Suprapubic skin (tissue), 4 donors: ENCODE measurements at places on chromosomes 7 and 10.

DNA sequence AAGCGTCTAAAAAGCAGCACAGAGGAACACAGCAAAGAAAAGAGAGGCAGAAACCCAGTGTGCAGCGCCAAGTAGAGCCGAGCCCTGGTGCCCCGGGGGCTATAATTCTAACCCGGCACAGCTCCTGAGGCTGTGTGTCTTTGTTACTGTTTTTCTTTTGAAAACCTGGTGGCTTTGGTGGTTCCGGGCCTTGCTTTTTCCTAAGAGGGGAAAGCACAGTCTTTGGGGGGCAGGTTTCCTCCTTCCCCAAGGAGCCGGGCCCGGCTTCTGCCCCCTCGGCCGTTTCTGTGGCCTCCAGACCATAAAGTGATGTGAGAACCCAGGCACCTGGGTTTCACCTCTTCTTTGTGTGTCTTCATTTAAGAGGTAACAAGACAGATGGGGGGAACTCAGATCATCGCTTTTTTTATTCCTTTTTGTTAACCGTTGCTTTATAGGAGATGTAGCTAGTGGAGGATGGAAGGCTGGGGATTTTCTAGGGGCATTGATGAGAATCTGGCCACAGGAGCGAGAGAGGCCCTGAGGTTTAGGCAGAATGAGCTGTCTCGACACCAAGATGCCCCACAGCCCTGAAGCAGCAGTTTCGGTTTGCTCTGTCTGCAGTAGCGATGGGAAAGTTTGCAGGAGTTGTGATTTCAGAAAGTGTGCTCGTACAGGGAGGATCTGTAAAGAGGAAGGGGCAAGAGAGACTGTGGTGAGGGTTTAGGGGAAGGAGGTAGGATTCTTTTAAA is 367.8 kb upstream of the GALNT17 start:
- no peak for DNase-seq

- DNase-seq: no peak
Observed at GRCh38 chr10:106360870-106361269, 803.6 kb downstream of the SORCS1 start.

DNA sequence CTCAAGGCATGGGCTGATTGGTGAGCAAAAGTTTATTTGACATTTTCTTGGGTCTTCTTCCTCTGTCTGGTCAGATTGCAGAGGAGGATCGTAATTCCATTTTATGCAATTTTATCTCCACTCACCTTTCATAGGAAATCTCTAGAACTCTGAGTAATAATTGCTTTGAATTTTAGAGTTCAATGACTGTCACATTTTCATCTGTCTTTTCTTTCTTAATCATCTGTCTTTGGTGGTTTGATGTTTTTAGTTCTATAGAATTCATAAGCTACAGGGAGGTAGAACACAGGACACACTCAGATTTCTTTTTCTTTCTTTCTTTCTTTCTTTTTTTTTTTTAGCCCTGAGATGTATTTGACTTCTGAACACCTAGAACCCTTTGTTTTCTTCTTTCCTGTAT is 11.6 kb downstream of the GATA3 start:
- no peak for DNase-seq

DNA sequence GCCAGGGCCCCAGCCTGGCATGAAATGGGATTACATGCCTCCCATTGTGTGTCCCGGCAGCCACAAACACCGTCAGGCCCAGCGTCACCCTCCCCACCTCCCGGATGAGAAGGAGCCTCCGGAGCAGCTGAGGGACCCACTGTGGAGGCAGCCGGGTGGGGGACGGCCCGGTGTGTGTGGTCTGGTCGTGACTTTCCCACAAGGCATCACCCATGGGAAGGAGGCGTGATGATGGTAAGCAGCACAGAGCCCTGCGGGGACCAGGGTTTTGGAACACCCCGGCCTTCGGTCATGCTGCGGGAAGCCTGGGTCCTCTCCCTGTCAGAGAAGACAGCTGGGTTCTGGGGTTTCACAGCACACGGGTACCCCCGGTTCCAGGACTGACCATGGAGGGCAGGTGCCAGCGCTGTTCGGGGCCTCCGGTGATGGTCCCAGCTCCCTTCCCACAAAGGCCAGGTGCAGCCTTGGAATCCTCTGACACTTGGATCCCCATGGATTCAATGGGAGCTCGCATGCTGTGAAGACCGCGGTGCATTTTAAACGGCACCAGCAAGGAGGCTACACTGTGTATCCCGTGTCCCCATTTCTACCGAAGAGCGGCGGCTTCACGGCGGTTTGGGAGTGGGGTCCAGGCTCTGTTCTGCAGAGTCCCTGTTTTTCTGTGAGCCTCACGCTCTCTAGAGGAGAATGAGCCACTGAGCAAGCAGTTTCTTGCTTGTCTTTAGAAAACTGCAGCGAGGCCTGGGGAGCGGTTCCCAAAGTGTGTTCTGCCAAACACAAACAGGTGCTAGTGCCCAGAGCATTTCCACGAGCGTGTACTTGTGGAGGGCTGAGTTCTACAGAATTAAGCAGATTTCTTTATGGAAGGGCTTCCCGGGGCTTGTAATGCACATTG is 336.0 kb downstream of the ADARB2 start:
- no peak for DNase-seq

DNA sequence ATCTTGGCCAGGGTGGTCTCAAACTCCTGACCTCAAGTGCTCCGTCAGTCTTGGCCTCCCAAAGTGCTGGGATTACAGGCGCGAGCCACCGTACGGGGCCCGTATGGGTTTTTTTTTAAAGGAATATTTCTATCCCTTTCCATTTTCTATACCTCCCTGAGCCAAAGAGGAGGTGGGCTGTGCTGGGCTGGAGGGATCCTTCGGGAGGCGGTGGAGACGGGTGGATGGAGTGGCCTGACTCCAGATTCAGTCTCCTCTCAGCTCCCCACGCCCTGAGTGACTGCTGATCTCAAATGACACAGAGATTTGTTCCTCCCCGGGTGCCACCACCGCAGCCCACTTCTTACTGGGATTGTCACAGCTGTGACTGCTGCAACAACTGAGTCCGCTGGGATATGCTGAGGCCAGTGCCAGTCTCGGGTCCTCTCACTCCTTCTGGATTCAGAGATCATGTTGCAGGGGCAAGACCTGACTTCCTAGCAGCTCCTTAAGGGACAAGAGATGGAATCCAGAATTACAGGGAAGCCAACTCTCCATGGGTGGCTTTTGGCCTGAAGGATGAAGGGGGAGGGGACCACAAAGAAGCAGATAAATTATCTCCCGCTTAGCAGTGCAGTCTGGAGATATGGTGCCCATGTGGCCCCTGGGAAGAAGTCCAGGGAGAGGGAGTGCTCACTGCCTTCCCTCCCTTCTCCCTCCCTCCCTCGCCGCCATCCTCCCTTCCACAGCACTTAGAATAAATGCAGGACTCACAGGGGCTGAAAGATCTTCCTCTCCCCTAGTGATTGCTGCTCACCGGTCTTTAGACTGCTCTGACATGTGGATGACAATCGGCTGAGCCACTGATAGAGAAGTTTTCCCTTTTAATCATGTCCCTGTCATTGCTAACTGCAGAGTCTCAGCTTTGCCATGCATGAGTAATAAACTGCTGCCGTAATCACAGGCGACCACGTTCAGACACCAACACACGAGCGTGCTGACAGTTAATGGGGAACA is 14.3 kb downstream of the GALNT17 start:
- no peak for DNase-seq

- DNase-seq: no peak
Observed at GRCh38 chr7:47600199-47601118, 18.5 kb upstream of the TNS3 start.

- no peak for DNase-seq
Observed at GRCh38 chr7:31642681-31643115, 44.3 kb upstream of the PPP1R17 start.

- no peak for DNase-seq
Observed at GRCh38 chr10:105468759-105469158, 827.7 kb downstream of the SORCS3 start.
